ENCODE measurements at places on chromosomes 5 and 9.

DNA sequence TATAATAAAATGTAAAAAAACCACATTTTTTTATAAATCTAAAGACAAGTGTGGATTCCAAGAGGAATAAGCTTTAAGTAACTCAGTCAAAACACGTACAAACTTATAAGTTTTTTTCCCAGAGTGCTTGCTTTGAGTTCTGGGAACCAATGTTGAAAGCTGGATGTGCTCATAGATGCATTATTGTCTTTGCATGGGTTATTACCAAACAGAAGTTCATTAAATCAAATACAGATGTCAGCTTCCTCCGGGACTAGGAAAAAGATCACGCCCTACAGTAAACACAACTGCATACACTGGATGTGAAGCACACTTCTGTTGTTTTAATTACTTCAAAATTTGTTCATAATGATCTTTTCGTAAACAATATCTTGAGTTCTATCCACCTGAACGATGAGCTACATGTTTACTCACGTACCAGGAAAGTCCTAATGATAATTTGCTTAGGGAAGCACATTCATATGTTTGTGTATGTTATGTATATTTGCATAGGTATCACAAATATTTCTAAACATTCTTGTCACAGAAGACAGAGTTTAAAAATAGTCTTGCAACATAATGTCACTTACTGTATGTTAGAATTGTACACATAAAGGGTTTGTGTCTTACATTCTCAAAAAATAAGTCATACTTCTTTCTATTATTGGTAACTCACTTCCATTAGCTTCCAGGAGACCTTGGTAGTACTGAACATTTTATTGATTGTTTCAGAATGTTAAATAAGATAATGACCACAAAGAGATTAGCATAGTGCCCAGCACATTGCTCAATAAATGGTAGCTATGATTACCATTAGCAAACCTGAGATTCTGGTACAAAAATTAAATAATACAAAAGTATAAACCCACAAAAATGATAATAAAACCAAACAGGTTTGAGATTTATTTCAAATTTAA lies 427.4 kb downstream of the CETN3 start:
- no peak for DNase-seq

- no peak for DNase-seq
Observed at GRCh38 chr5:6737043-6737941, 24.1 kb downstream of the TENT4A start.

GRCh38 chr9:114910541-114910940 lies 19.9 kb downstream of the TNFSF8 start:
- no peak for DNase-seq

GRCh38 chr5:158647264-158647663 lies 452.5 kb downstream of the EBF1 start:
- DNase-seq: no peak

GRCh38 chr5:157362982-157363381 lies 97.0 kb upstream of the NIPAL4 start:
- no peak for DNase-seq

- no peak for DNase-seq
Observed at GRCh38 chr9:136806631-136807201, 1.0 kb upstream of the RABL6 start.

- DNase-seq: no peak
Observed at GRCh38 chr9:124349675-124350493, 65.4 kb downstream of the PSMB7 start.

GRCh38 chr9:10678790-10679189 lies 66.0 kb upstream of the PTPRD start:
- no peak for DNase-seq

GRCh38 chr5:60457233-60457632 lies 242.7 kb downstream of the DEPDC1B start:
- DNase-seq: no peak

DNA sequence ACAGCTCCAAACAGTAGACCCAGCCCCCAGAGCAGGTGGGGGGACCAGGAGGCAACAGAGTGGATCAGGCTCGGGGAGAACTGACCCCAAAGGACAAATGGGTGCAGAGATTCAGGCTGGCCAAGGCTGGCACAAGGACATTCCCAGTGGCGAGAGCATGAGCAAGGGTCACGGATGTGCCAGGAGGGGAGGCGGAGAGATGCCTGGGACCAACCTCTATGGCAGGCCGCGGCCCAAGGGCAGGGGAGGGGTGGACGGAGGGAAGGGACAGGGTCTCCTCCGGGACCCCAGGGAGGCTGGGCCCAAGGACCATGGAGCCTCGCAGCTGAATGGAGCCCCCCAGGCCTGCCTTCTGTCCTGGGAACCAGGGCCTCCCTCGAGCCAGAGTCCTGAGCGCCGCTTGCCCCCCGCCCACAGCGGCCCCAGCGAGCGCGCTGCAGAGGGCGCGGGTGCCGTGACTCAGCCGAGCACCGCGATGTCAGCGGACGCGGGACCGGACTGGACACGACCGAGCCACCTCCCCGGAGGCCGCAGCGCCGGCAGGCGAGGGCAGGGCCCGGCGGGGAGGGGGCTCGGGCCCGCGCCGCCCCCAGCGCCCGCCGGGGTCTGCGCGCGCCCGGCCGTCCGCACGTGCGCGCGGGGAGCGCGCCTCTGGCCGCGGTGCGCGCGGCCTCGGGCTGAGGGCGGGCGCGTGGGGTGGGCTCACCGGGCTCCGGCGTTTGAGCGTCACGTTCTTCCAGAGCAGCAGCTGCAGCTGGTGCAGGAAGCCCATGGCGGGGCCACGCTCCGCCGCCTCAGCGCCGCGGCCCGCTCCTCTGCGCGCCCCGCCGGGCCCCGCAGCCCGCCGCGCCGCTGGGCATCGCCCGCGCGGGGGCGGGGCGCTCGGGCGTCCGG lies at the start of gene ABCA2:
TSS of gene ABCA2 (minus strand) at position 869 of the 894 bp plus-strand sequence. CDS start at position 772, 97 bp downstream.
- DNase-seq: no peak

GRCh38 chr5:43008363-43009153 lies 31.6 kb downstream of the ANXA2R start:
- DNase-seq: peak; percentile 83

GRCh38 chr9:133171161-133171961 lies 7.6 kb upstream of the GBGT1 start:
- DNase-seq: no peak

DNA sequence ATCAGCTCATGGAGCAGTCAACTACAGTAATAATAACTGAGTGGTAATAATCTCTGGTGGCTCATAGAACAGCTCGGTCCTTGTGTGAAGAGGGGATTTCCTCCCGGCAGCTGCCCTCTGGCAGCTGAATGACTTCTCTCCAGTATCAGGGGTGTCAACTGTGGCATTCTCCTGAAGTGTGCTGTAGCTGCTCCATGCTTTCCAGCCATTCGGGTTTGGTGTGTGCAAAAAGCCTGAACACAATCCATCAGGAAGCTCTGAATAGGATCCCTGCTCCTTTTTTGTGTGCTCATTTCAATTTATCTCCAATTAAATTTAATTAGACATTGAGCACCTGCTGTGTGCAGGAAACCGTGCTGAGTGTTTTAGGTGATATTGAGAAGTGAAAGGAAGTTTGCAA lies 59.8 kb upstream of the BARX1 start:
- DNase-seq: no peak

GRCh38 chr5:151318850-151319732 lies 15.5 kb upstream of the SLC36A3 start:
- no peak for DNase-seq

DNA sequence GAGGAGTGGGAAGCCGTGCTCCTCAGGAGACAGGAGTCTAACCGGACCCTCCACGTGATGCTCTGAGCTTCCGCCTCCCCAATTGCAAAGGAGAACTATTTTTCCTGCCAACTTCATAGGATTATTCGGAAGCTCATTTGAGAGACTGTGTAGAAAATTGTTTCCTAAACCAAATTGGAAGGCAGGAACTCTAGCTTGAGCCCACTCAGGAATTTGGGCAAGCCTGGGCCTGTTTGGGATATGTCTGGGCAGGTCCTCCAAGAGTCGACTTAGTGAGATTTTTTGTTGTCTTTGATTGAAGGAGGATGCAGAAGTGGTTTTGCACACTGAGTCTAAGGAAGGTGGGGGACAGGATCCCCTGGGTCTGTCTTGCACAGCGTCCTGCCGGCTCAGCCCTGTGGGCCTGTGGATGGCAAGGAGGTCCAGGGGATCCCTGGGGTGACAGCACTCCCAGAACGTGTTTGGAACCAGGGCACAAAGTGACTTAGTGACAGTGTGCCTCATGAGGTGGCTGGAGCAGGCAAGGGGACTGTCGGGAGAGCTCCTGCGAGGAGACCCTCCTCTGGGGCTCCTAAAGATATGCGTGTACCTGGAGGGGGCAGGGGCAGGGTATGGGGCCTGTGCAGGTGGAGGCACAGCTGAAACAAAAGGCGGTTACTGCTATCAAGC lies 283.3 kb downstream of the NSG2 start:
- no peak for DNase-seq

DNA sequence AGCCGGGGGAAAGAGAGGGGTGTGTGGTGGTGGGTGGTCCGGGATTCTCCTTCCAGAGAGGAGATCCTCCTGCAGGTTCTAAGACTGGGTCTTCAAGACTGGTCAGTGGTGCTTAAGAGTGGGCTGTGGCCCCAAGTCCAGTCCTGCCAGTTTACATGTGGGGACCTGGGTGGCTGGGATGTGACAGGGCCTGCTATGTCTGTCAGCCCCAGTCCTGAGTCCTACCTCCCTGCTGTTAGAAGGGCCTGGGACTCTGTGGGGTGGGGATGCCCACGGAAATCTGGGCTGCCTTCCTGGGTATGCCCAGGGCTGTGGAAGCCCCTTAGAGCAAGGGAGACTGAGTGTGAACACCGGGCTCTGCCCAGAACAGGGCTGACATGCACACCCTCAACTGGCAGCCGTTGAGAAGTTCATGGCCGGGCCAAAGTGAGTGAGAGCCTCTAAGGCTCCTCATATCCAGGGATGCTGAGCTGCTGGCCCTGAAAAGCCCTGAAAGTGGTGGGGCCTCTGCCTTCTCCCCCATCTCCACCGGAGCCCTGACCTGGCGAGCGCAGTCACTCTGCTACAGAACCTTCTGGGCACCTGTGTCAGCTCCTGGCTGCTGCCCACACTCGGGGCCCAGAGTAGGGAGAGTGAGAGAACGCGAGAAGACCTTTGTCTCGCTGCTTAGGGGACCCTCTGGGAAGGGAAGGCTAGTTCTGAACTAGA lies 1.7 kb downstream of the PHF2 start:
- no peak for DNase-seq

DNA sequence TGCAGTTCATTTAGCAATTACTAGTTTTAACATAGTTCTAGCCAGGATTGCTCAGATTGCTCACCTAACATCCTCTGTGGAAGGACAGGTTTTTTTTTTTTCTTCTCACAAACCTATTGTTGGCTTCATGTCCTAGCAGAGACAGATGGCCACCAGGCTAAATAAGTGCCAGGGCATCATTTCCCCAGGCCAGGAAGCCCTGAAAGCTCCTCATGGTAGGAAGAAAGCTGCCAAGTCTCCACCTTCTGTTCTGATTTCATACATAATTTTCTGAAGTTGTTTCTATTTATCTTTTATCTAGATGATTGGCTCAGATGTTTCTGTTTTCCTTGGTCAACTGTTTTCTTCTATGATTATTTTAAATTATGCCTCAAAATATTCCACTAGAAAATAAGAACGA lies 31.0 kb downstream of the EFCAB9 start:
- no peak for DNase-seq

Measured in stimulated activated CD4-positive, alpha-beta T cell treated with anti-CD3 and anti-CD28 coated beads, TNF-alpha, amount 100 ng/mL, for 1 hour (primary cell).